Brain microvascular endothelial cell (primary cell): ENCODE measurements at places on chromosomes 16 and 17.

DNA sequence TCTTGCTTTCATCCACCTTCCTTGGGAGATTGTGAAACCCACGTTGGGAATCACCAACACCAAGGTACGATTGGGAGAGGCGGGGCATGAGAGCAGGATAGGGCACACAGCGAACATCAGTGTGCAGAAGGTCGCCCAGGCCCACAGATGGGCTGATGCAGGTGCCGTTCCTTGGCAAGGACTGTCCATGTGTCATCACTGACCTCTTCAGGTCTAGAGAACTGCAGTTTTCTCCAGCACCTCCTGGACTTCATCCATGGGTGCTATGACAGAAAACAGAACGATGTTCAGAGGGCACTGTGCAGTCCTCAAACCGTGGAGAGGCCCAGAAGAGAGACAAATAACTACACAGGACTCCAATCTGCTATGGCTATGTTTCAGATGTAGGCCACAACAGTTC lies 23.9 kb upstream of the TAT start:
- no peak for DNase-seq

DNA sequence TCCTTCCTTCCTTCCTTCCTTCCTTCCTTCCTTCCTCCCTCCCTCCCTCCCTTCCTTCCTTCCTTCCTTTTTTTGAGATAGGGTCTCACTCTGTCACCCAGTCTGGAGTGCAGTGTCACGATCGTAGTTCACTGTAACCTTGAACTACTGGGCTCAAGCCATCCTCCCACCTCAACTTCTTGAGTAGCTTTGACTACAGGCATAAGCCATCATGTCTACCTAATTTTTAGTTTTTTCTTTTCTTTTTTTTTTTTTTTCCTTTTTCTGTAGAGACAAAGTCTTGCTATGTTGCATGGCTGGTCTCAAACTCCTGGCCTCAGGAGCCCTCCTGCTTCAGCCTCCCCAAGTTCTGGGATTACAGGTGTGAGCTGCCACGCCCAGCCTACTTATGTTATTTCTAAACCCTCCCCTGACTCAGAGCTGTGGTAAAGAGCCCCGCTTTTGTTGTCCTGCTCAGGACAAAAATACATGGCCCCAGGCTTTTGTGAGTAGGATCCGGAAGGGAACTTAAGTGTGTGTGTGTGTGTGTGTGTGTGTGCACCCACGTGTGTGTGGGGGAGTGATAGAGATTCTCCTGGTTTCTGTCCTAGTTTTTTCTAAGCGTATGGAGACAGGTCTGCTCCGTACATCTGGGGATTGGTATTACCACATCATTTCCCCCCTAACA lies 67.1 kb downstream of the PRKCB start:
- no peak for DNase-seq

DNA sequence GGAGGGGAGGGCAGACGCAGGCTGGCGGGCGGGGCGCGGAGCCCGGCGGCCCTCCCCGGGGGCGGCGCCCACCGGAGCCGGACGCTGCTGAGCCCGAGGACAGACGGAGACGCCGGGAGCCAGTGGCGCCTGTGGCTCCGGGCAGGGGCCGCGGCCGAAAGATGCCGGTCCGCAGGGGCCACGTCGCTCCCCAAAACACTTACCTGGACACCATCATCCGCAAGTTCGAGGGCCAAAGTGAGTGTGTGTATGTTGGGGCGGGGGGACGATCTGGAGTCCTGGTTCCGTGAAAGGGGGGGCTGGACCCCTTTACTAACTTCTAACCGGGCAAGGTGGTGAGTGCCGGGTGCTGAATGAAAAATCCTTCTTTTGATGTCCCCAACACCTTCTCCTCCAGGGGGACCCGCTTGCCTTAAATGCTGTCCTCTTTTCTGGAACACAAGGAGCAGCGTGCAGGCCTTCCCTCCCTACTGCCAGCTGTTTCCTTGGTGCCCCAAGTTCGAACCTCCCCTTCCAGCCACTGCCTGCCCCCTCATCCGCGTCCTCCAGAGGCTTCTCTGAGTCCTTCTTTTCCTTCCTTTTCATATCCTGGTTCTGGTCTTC lies at the start of gene KCNH6:
Gene KCNH6, plus strand, starts transcription at position 106 of the 603 bp plus-strand sequence. Its CDS starts 56 bp downstream, at position 162.
- DNase-seq: no peak

DNA sequence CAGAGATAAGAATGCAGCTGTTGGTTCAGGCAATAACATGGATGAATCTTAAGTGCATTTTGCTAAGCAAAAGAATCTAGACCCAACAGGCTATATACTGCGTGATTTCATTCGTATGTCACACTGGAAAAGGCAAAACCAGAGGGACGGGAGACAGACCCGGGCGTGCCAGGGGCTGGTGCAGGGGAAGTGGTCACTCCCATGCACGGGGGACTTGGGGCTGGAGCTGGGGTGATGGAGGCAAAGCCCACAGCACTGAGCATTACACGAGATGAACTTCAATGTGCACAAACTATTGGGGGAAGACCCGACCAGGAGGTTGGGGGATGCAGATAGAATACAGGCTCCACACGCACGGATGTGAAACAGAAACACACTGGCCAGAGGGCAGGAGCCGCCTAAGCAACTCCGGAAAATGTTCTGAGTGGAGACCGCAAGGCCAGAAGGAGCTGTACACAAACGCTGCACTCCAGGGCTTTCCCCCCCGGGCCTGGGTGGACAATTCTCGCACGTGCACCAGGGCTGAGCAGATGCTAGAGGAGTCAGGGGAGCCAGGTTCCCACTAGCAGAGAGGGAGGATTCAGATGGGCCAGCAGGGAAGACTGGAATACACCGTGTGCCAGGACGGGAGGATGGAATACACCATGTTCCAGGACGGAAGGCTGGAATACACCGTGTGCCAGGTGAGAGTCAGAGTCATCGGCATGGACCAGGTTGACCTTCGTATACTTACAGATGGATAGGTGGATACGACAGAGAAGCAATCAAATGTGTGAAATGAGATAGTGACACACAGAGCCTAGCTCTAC lies 11.3 kb downstream of the LMF1 start:
- no peak for DNase-seq

DNA sequence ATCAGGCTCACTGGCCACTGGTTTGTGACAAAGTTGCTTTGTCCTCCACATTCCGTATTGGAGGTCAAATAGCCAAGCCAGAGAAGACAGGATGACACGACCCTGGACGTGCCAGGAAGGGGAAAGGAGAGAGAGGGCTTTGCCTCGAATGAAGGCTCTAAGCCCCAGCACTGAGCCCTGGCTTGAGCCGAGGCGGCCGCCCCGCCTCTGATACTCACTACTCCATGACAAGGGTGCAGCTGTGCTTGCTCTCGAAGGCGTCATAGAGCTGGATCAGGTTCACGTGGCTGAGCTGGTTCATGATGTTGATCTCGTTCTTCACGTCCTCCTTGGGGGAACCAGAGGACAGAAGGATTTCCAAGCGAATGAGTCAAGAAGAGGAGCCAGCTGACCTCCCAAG lies 19.3 kb downstream of the MYLK3 start:
- no peak for DNase-seq

GRCh38 chr16:3022208-3022683 lies 1.5 kb downstream of the HCFC1R1 start:
- DNase-seq: peak; percentile 93

DNA sequence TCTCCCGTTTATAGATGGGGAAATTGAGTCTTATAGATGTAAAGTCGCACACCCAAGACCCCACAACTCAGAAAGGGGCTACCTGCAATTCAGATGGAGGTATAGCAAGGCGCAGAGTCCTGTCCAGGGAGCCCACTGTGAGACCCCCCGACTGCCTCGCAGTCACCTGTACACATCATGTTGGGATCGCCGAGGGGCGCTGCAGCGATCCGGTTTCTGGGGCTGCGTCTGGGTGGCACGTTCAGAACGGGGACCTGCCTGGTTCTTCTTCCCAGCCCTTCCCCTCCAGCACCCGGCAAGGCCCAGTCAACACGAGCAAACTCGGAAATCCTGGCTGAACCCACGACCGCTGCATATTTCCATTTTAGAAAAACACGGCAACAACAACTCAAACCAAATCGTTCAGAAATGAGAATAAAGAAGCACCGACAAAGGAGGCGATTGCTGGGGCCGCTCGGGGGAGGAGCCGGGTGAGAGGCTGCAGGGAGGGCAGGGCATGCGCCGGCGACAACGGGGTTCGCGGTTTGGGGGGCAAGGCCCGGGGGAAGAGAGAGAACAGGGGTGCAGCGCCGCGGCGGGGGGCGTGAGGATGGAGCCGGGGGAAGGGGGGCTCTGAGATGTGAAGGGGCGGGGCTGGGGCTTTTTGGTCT lies 643 bp downstream of the HSDL1 start:
- DNase-seq: no peak

- DNase-seq: no peak
Observed at GRCh38 chr17:45749831-45750335, 34.2 kb upstream of the CRHR1 start.

- DNase-seq: no peak
Observed at GRCh38 chr17:37492167-37492566, 2.5 kb downstream of the DUSP14 start.

DNA sequence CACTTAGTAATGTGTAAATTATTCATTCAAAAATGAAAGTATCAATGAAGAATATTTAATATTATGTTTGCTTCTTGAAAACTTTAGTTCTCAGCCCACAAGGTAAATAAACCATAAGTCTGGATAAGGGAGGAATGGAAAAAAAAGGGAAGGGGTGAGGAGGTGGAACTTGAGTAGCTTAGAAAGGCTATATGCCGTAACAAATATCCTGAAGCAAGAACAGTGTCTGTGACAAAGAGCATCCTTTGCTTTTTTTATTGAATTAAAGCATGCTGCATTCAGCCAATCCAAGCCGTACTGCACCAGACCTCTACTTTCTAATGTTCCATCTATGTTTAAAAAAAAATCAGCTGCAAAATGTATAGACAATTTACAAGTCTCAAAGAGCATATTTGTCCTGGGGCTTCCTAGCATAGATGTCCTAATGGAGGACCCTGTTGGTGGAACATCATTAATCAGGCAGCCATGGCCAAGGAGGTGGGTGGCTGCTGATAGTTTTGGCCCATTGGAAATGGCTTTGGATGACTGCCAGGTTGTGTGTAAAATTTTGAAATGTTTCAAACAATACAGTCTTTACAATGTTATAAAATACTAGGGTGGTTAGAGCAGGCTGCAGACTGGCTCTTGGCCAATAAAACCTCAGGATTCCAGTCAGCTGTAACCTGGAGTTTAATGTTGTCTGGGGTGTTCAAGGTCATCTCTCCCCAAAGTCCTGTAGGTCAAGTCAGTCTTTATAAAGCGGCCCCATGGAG lies 895.8 kb upstream of the SOX9 start:
- DNase-seq: no peak

DNA sequence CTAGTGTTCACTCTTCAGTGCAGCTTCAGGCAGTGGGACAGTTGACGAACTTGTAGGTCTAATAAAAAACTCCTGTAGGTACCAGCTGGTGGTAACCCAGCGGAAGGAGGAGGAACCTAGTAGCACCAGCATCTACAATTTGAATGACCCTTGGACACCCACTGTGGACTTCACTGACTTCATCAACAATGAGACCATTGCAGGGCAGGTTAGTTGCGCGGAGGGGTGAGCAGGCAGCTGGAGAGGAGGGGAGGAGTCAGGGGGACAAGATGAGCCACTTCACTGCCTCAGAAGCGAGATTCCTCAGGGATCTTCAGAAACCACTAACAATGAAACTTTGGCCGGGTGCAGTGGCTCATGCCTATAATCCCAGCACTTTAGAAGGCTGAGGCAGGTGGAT lies 22.3 kb downstream of the AOC3 start:
- DNase-seq: no peak

DNA sequence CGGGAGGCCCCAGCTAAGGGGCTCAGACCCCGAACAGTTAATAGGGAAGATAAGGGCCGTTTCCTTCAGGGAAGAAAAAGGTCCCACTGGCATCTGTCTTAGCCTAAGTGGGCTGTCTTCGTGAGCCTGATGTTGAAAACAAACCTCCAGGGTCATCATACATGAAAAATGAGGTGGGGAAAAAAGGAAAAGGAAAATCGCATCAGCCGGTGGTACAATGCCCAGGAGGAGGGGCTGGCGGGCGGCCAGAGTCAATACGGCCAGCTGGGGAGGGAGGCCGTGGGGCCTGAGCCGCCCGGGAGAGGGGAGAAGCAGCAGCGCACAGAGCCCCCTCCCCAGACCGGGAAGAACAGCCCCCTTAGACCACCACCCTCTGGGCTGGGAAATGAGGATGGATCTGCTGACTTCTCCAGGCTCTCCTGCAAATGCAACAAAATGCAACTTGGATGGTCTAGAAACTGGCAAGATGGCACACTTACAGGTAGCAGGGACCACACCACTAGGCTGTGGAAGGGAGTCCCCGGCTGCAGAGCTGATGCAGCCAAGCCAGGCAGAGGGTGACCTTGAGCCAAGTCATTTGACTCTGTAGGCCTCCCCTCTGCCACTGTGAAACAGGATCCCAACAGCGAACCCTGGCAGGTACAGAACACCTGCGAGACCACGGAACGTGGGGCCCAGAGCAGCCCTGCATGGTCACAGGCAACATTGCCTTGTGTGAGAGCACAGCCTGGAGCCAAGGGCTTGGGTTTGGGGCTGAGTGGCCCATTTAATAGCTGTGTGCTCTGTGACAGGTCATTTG lies 448.5 kb downstream of the SOX9 start:
- DNase-seq: no peak

GRCh38 chr17:14641117-14641516 lies 340.2 kb downstream of the HS3ST3B1 start:
- no peak for DNase-seq

GRCh38 chr17:72120642-72121163 lies at the start of gene SOX9:
Gene SOX9 (plus strand): TSS chr17:72121020. CDS start chr17:72121392, 372 bp downstream.
- DNase-seq: peak; percentile 93

DNA sequence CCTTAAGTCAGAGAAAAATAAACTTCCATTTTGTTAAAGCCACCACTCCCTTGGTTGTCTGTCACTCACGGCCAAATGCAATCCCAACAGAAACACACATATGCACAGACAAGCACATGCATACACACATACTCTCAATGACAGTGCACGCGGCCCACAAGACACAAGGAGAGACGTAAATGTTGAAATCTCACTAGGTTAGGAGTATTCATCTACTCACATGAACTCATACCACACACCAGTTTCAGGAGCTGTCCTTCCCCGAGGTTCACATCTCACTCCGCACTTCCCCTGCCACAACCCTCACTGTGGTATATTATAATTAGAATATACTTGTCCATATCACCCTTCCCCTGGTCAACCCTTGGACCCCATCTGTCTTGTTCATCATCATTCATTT lies 30.5 kb upstream of the CRYBA1 start:
- no peak for DNase-seq

DNA sequence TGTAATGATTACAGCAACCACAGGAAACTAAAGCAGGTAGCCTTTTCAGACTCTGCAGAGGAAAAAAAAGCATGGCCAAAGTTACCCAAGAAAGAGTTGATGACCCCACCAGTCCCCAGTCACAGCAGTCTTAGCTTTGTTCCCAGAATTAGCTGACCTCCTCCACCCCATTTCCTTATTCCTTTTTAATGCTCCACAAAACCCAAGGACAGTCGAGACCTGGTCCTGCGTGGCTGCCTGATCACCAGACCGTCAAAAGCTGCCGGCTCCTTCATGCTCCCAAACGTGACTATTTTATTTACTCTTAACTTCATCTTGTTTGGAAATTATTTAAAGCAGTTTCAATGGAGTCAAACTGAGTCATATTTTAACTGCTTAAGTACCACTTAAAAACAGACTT lies 28.7 kb upstream of the MED9 start:
- no peak for DNase-seq
